ENCODE measurements at places on chromosomes 6 and 20.

GRCh38 chr6:2838251-2838650, 3.4 kb downstream of the SERPINB1 start:
- DNase-seq = no peak

GRCh38 chr20:52943185-52943841, 28.8 kb upstream of the TSHZ2 start:
- DNase-seq = no peak

- no peak for DNase-seq
Observed at GRCh38 chr20:17616480-17617211, 46.8 kb downstream of the DSTN start.

DNA sequence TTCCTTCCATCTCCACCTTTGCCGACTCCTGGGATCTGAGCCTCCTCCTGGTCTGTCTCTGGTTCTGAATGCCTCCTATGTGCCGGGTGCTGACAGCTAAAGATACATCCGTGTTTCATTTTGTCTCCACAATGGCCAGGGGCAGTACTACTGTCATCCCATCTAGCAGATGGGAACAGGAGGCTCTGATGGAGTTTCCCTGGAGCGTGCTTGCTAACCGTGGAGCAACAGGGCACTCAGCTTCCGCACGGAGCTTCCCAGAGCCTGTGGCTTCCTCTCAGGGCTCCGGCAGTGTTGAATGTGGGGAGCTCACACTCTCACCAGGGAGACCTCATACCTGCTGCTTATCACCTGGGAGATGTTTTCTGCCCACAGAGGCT, 11.9 kb upstream of the NPBWR2 start:
- DNase-seq = no peak

GRCh38 chr20:35117196-35117595, 24.6 kb upstream of the TRPC4AP start:
- peak; percentile 72 for DNase-seq

DNA sequence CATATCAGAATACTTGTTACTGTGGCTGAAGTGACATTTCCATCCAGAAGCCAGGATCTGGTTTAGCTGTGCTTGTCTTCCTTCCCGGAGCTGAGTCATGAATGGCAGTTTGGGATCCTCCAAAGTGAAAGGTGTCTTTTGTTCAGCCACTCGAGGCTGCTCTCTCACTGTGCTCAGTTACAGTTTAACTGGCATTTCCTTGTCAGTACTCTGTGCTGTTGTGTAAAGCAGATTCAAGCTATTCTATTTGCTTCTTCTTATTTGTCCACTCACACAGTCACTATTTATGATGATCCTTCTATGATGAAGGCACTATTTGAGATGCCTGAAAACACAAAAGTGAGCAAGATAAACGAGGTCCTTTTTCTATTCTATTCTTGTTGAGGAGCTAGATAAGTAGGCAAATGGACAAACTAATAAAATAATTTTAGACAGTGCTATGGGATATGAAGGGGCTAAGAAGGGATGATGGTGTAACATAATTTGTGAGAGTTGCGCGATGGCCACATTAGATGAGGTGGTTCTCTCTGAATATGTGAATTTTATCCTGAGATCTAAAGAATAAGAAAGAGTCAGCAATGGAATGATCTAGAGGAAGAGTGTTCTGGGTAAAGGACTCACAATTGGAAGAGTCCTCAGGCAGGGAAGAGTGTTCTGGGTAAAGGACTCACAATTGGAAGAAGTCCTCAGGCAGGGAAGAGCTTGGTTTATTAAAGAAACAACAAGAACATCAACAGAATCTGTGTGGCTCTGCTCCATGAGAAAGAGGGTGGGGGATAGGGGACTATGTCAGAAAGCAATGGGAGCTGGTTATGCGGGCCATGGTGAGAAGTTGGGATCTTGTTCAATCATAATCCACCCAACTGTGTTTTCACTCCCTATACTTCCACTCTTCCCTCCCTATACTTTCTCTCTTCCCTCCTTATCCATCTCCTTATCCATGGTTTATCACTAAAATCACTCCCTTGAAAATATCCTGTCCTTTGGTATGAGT, 40.1 kb downstream of the CYP24A1 start:
- DNase-seq = peak; percentile 44

DNA sequence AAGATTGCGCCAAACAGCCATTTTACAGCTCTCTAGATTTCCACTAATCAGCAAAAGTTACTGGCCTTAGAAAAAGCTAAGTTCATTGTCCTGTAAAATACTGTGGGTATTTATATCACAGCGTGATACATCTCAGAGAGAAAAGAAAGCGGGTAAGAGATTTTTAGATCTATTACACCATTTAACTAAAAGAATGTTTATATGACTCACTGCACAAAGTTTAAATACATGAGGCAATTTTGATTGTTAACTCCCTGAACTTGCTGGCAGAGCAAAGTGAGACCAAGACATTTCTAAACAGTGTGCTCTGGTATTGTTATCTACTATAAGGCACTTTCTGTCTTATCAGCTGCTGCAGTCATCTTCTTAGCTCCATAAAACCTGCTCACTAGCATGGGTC, 314.3 kb downstream of the EPHA7 start:
- peak; percentile 34 for DNase-seq

DNA sequence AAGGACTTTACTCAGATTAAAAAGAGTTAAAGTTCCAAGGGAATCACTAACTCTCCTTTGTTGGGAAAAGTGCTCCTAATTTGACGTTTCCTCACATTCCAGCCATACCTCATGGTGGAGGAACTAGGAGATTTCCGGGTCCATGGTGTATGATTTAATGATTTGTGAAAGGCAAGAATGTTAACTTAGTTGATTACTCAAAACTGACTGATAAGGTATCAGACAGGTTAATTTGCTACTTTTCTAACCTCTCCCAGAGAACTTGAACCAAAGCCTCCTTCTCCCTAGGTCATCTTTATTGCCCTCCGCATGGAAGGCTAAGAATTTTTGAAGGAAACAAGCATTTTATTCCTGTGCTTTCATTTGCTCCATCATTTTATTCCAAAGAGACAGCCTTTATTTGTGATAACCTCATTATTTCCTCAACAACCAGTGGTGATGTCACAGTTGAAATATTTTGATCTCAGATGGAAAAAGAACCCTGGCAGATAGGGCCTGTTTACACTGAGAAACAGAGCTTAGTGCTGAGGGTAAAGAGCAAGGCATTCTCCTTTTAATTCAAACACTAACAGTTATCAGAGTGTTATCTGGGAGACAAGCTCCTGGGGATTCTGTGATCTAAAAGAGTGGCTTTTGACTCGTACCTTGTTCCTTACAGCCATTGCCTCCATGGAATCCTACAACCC, 57.4 kb upstream of the BMP2 start:
- no peak for DNase-seq

- no peak for DNase-seq
Observed at GRCh38 chr20:64036346-64037198, 590 bp downstream of the C20orf204 start.

- DNase-seq = no peak
Observed at GRCh38 chr6:40717411-40718057, 130.4 kb upstream of the LRFN2 start.

GRCh38 chr6:31689249-31690110, 8.6 kb upstream of the LY6G5C start:
- DNase-seq = no peak

DNA sequence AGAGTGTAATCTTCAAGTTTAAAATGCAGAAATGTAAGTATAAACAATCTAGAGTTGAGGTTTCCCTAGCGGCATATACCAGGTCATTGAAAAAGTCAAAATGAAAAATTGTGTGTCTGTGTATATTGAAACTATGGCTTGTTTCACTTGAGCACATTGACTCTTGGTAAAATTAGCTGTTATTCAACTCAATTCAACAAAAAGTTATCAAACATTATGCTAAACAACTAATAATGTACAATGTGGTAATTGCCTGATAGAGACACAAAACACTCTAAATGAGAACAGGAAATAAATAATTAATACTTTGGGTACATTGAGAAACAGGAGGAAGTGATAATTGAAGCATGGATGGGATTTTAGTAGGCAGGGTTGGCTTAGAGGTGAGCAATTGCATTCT, 444.8 kb downstream of the CDKAL1 start:
- no peak for DNase-seq

DNA sequence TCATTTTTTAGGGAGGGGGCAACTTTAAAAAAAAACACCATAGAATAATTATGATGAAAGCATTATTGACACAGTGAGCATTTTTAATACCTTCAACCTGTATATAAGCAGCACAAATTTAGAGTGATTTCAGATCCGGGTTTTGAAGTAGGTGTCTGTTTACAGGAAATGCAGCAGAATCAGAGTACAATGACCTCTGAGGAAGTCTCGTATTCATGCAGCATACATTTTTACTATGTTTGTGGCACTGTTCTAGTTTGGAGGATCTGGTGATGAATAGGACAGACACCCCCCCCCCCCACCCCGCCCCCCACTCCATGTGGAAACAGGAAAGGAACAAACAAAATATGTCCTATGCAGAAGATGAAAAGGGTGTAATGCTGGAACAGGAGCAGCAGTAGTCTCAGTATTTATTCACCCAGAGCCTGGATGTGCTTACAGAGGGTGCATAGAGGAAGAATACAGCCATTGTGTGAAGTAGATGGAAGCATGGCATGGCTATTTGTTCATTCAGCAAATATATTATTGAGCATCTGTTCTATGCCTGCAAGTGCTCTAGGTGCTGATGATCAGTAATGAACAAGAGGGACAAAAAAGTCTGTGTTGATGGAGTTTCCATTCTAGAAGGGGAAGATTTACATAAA, 19.7 kb downstream of the VAPB start:
- peak; percentile 37 for DNase-seq

- peak; percentile 25 for DNase-seq
Observed at GRCh38 chr20:48621376-48622078, 206.3 kb downstream of the PREX1 start.

- DNase-seq = no peak
Observed at GRCh38 chr6:33185654-33186187, 6.5 kb downstream of the COL11A2 start.

GRCh38 chr6:32439602-32440214, at the start of gene HLA-DRA:
TSS of gene HLA-DRA (plus strand) at chr6:32439887. CDS start at chr6:32439951, 64 bp downstream.
- peak; percentile 20 for DNase-seq

DNA sequence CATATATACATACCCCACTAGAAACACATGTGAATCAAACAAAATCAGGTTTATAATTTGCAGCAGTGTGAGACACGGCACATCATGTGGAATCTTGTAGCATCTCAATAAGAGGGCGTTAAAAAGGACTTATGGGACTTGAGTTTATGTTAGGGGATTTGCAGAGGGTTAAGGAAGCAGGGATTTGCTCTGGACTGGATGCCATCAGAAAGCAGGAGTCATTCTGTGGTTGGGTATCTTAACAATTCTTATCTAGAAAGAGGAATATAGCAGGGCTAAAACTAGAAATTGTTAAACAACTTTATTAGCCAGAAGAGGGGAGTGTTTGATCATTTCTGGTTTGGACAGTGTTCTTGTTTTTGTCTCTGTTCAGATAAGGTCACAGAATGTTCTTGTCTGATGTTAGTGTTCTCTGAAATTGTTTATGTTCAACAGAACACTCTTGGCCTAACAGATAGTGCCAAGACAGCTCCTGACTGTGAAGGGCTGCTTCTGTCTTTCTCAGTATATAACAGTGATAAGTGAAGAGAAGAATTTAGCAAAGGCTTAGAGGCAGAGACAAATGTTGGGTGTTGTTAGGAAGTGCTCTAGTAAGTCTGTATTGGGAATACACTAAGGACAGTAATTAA, 39.2 kb downstream of the LIN28B start:
- DNase-seq = peak; percentile 72

- peak; percentile 74 for DNase-seq
Observed at GRCh38 chr6:147127587-147127986, 76.6 kb upstream of the STXBP5 start.

GRCh38 chr6:26161322-26161721, 74.1 kb downstream of the HFE start:
- no peak for DNase-seq

- no peak for DNase-seq
Observed at GRCh38 chr6:35856250-35856649, 51.1 kb downstream of the LHFPL5 start.

DNA sequence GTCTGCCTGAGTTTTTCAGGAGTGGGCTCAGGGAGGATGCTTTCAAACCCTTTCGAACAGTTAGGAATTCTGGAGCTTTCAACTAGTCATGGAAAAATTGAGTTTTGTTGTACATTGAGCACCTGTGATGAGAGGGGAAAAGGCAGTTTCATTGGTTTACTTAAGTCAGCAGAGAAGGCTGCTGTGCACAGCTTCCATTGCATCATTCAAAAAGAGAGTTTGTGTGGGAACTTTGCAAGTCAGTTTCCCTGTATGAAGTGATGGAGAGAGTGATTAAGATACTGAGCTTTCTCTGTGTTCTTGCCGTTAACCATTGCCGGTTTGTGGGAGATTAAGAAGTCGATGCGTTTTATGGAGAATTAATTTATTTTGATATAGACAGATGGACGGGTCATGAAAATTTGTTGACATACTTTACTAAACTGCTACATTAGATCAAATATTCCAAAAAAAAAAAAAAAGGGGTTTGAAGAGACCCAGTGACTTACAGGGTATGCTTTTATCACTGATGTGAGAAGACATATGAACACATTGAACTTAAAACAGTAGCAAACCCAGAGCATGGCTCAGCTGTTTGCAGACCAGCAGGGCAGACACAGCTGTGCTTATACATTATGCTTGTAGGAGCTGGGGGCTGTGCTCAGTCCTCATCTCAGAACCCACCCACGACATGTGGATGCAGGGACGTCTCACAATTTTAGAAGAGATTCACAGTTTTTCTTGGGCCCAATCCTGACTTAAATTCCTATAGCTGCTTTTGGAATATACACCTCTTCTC, 234.1 kb downstream of the SOX4 start:
- DNase-seq = no peak

DNA sequence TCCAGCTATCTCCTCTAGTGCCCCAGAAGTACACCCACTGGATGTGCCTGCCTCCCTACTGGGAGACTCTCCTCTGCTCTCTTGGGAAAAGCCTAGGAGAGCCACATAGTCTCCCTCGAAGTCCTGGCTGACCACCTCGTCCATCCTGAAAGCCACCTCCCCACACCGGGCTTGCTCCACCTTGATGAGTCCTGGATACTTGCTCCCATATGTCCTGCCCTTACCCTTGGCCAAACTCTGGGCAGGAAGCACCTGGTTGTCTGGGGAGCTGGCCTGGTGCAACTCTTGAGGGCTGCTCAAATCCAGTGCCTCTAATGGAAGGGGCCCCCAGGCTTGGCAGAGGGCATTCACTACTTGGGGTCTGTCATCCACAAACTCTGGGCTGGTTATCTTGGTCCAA, 19.3 kb downstream of the KIAA1755 start:
- no peak for DNase-seq

DNA sequence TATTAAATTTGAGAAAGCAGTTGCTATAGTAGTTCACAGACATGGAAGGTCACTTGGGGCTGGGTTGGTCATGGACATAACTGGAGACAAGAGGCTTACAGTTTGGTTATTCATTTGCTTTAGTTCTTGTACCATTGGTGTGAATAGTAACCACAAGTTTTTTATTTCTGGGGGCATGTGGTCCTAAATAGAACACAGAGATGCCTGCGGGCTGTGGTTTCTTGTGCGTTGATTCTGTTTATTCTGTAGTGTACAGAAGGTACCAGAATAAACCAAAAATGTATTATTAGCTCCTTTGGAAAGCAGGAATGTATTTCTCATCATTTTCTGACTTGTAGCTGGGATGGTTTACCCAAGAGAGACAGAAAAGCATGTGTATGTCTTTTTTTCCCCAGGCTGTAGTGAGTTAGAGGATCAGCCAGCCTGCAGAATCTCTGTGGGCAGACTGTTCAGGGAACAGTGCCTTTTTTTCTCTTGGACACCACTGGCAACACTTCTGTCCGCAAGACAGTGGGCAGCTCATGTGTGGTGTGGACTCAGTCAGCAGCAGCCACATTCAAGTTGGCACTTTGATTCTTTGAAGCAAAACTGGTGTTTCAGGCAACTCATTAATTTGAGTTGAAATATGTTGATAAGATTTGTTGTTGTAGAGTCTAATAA, 122.1 kb downstream of the LRRC1 start:
- no peak for DNase-seq

GRCh38 chr20:24449026-24449720, 20.3 kb upstream of the SYNDIG1 start:
- no peak for DNase-seq
